Right kidney (tissue), 9 donors: ENCODE measurements at places on chromosomes 16 and 17.

DNA sequence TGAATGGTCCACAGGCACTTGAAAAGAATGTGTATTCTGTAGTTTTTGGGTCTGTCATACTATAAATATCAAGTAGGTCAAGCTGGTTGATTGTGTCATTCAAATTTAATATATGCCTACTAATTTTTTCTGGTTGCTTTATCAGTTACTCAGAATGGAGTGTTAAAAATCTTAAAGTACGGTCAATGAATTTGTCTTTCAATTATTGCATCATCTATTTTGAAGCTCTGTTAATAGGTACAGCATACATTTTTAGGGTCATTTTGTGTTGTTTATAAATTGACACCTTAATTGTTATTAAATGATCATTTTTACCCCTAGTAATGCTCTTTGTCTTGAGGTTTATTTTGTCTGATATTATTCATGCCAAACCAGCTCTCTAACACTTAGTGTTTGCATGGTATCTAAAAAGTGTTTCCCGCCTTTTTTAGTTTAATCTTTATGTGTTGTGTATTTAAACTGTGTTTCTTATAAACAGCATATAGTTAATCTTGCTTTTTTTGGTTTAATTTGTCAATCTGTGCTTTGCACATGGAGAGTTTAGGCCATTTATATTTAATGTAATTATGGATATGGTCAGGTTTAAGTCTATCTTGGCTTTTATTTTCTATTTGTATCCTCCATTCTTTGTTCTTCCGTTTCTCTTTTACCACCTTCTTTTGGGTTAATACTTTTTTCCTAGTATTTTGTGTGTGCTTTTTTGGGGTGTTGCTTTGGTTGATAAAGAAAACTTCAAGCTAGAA is 204.9 kb upstream of the EEF2KMT start:
- DNase-seq: no peak

- DNase-seq: no peak
Observed at GRCh38 chr16:74778646-74779045, 4.0 kb upstream of the FA2H start.

GRCh38 chr16:88781140-88782077 is 3.6 kb downstream of the PIEZO1 start:
- no peak for DNase-seq

GRCh38 chr16:49089533-49089932 is 192.1 kb downstream of the CBLN1 start:
- DNase-seq: no peak

DNA sequence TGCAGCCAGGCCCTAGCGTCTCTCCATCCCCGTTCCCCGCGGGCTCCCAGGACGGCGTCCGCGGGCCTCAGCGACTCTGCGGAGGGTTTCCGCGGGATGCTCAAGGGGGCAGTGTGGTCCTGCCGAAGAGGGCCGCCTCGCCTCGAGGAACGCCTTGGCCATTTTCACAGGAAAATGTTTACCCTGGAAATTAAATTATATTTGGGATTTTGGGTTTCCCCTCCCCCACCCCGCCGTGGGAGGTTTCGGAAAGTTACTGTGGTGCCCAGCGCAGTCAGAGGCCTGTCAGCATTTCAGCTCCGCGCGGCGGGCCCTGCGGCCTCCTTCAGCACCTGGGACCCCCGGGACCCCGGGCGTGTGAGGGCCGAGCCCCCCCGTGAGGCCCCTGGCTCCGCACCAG is 94.5 kb downstream of the PCTP start:
- DNase-seq: peak; percentile 67

GRCh38 chr17:35171834-35172233 is 22.4 kb downstream of the SLC35G3 start:
- DNase-seq: no peak
